Sciatic nerve (tissue), 2 donors: ENCODE measurements at places on chromosomes 12 and 14.

DNA sequence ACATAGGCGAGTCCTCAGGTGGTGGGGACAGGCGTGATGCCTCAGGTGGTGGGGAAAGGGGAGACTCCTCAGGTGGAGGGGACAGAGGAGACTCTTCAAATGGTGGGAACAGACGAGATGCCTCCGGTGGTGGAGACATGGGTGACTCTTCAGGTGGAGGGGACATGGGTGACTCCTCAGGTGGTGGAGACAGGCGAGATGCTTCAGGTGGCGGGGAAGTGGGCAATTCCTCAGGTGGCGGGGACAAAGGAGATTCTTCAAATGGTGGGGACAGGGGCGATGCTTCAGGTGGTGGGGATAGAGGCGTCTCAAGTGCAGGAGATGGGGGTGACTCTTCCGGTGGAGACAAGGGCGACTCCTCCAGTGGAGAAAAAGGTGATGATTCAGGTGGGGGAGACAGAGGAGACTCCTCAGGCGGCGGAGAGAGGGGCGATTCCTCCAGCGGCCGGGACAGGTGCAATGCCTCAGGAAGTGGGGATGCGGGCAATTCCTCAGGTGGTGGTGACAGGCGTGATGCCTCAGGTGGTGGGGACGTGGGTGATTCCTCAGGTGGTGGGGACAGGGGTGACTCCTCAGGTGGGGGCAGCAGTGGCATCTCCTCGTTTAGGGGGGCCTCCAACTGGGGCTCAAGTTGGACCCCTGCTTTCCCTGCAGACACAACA, 8.7 kb downstream of the KMT2D start:
- no peak for DNase-seq

GRCh38 chr12:16165506-16165905, 112.0 kb downstream of the SLC15A5 start:
- no peak for DNase-seq

- DNase-seq: no peak
Measured at GRCh38 chr12:55041345-55042055, 21.7 kb downstream of the NEUROD4 start.

DNA sequence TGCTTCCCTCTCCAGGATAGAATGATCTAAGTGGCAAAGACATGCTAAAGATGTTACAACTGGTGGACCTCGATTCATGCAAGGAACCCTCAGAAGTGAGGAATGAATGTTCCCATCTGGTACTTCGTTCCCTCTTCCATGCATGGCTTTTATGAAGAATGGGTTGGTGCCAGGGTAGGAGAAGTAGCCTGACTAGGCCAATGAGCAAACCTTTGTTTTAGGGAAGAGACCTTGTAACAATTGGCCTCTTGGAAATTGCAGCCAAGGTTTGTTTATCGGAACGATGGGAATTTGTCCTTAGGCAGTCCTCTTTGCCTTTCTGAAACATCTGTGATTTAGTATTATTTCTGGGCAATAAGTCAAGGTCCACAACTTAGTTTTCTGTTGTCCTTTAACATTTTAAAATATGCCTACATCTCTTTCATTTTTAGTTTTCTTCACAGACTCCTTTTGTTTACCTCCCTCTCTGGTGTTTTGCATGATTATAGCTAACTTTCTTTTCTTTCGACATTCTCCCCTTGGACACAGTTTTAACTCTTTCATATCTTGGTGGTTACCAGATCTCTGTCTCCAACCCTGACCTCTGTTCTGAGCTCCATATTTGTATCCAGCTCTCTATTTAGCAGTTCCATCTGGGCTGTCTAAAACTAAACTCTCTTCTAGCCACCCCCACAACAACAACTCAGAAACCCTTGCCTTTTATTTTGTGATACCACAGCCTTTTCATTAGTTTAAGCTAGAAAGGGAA, 70.0 kb downstream of the DIP2B start:
- no peak for DNase-seq

GRCh38 chr12:57149245-57149900, 2.0 kb upstream of the LRP1-AS start:
- DNase-seq: no peak
